ENCODE measurements at places on chromosomes 2 and 18.

DNA sequence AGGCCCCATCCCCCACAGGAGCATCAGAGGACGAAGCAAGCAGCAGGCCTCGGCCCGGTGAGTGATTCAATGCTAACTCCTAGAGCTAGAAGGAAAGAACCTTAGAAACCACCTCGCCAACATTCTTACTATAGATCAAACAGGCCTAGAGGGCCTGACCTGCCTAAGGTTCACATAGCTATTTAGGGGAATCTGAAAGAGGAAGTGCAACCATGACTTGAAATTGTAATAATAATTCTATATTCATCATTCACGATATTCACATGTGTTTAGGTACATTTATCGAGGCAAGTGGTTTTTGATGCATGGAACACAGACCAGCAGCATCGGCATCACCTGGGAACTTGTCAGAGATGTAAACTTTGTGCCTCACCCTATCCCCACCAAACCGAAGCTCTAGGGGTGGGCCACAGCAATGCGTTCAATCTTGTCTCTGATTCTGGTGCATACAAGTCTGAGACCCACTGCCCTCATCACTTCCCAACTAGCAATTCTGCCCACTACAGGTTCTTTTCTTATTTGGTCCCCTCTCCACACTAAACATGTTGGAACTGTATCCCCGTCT, 78.0 kb upstream of the DNMT3A start:
- peak; percentile 44 for DNase-seq

GRCh38 chr2:156778916-156779315, 342.7 kb downstream of the GPD2 start:
- DNase-seq: no peak

GRCh38 chr2:158573739-158574138, 117.0 kb downstream of the PKP4 start:
- no peak for DNase-seq

DNA sequence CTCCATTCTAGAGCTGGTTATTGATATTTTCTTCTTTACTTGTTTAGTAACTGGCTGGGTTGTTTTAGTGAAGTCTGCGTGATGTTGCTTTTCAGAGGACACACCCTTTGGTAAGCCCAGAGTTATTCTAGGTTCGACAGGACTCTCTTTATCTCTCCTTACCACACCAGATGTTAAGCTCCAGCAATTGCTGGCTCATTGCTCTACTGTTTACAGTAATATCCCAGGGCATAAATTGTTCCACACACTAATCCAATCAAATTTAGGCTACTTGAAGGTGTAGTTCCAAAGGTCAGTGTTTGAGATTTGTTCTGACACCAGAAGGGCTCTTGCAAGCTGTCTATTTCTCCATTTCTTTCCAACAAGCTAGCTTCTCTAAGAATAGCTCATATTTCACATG, 506.6 kb downstream of the NR4A2 start:
- no peak for DNase-seq

GRCh38 chr18:78082816-78083215, 833.2 kb downstream of the GALR1 start:
- no peak for DNase-seq

DNA sequence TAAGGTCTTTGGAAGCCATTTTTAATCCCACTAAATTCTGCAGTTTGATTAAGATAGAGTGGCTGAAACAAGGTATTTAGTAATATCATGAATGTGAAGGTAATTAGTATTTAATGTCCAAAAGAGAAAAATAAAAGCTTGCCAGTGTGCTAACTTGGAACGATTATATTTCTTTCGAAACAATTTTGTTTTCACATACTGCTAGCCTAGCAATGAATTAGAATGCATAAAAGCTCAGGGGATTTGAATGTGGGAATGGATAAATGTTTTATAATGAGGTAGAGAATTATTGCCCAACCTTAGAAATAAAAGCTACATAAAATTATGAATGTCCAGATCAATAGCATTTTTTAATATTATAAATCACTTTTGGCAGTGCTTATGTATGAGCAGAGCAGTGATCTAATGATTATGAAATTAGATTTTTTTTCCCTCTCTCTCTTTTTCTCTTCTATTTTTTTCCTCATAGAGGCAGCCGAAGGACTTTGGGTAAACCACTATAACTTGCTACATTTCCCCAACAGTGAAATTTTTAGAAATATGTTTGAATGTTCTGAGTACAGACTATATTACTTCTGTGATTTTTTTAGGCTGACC, 75.5 kb downstream of the PLCL1 start:
- DNase-seq: no peak

- DNase-seq: no peak
Observed at GRCh38 chr2:26533661-26534060, 55.7 kb upstream of the OTOF start.

DNA sequence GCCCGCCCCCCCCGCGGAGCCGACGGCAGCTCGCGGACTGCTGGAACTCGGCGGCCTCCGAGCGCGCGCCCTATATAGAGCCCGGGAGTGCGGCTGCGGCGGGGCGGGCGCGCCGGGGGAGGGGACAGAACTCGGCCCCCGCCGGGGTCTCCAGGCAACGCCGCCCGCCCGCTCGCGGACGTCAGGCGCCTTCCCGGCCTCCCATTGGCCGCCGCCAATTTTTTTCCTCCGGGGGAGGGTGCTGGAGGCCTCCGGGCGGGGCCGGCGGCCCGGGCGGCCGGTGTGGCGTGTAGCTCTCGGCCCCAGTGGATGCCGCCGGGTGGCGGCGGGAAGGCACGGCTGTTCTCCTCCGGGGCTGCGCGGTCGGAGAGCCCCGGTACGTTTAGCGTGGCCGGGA, at the start of gene ZFP36L2:
ZFP36L2 (minus strand) TSS at position 49 of the 397 bp plus-strand sequence. CDS start 291 bp downstream, outside the sequence.
- DNase-seq: peak; percentile 98

DNA sequence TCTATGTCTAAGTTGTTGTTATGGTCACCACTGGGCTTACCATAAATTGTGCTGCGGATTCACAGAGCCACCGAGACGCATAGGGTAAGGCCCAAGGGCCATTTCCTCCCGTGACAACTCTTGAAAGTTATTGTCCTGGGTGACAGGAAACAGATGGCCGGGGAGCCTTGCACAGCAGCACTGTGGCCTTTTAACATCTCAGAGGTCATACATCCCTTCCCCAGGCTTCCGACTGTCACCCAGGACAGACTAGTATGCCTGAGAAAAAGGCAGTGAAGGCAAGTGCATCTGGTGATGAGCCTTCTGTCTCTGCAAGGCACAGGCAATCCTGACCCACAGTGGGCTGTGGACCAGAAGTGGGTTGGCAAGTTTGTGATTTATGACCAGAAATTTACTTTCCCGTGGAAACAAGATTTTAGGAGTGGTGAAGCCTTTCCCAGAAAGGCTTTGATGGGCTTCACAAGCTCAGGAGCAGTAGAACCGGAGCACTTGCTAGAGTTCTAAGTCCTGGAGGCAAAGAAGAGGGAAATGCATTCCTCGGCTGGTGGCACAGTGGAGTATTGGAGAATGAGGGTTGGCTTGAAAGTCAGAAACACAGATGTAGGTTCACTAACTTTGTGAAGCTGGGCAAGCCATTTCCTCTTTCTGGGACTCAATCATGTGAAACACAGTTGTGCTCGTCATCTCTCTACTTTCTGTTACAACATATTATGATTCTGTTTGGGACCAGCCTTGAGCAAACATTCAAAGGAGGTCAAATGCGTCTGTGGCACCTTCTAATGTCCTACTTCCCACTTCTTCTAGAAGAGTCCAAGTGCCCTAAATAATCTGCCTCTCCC, 2.0 kb upstream of the CAPN14 start:
- DNase-seq: peak; percentile 15

DNA sequence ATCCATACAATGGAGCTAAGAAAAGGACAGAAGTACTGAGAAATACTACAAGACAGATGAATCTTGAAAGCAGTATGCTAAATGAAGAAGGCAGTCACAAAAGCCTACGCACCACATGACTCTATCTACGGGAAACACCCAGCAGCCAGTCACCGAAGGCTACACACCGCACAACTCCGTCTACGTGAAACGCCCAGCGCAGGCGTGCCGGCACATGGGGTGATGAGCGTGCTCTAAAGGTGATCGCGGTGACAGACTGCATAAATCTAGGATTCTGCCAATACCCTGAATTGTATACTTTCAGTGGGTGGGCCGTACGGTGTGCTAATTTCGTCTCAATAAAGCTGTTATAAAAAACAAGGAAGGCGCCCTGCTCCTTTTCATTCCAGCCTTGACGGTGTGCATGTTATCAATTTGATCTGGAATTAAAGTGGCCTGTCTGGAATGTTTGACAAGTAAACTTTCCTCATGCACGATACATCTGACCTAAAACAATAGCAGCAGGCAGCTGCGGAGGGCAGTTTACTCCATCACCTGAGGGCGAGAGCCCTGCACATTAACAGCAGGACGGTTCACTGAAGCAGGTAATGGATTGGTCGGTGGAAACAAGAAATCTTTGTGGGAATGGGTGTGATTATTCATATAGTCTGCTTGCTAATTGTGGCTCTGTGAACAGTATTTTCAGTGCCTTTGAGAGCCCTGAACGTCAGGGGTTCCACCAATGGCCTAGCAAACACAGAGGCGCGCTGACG, 86.2 kb upstream of the SALL3 start:
- DNase-seq: no peak

DNA sequence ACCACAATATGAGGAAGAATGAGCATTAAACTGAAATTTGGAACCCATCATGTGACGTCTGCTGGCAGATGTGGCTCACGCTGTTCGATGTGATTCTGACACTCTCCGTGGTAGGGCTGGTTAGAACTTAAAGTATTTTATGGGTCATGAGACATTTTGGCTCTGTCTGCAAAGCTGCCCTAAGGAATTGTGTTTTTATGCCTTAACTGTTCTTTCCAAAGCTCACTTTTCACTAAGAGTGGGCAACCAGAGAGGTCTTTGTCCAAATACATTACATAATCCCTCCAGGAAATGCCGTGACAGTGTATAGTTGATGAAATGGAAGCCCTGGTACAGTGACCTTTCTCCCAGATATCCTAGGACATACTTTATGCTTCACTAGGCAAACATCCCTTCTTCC, 119.1 kb downstream of the AQP4 start:
- no peak for DNase-seq

DNA sequence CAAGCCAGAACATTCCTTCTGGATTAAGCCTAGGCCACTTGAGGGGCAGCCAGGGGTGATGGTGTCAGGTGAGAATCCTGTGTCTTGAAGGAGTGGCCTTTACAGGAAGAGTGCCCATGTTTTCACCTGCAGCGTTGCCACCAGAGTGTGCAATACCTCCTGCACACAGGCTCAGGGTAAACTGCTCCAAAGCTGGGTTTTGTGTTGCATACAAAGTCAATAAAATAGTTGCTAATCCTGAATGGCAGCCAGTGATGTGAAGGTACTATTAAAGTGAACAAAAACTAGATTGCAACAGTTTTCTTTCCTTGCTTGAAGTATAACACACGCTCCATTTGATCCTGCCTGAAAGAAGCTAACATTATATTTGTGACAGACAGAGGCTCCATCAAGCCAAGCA, 64.4 kb upstream of the NRP2 start:
- no peak for DNase-seq

GRCh38 chr2:16960579-16960978, 294.9 kb upstream of the CYRIA start:
- no peak for DNase-seq

DNA sequence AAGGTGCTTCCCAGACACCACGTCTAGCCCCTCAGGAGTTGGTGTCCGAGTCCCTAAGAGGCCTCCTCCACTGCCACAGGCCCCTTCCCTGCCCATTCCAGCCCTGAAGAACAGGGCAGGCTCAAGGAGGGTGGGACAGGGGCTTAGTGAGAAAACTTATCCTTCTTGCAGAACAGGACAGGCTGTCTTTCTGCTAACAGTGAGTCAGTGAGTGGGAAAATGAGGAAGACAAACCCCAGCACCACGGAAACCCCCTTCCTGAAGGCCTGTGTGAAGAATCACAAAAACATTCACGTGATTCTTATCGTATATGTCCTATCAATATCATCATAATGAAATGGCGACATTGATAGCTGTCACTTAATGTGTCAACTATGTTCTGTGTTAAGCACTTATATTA, 9.8 kb downstream of the FZD7 start:
- DNase-seq: peak; percentile 26

GRCh38 chr2:1437101-1437500, 23.8 kb downstream of the TPO start:
- DNase-seq: no peak

DNA sequence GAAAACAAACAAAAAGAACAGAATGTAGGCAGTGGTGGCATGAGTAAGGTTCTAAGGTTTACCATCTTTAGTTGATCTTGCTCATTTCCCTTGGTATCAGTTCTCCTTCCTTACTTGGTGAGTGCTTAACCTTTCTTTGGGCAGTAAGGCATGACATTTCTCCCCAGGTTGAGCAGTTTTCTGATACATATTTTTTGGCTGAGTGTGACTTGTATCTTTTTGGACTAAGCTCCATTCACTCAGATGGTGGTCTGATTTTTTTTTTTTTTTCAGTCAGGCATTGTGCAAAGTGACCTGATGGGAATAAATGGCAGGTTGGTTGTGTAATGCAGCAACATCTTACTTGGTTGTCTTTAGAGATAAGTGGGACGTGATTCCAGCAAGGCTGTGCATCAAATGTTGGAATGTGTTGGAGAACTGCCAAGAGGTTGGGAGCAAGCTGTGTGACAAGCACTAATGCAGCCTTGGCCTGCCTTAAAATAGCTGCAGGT, 15.1 kb downstream of the SPTBN1 start:
- DNase-seq: no peak

DNA sequence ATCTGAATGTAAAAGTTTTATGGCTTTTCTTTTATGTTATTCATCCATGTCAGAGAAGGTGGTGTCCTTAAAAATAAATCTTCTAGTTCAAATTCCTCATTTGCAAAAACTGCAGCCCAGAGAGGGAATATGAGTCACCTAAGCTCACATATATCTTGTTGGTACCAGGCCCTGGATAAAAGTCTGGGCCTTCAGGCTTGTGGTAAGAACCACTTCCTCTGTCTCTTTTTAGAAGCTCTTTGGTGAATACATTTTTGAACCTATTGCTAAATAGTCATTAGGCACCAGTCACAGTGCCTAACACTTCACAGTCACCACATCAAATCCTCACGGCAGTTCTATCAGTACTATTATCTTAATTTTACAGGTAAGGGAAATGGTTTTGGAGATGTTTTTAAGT, 199.2 kb downstream of the KCNS3 start:
- peak; percentile 90 for DNase-seq

DNA sequence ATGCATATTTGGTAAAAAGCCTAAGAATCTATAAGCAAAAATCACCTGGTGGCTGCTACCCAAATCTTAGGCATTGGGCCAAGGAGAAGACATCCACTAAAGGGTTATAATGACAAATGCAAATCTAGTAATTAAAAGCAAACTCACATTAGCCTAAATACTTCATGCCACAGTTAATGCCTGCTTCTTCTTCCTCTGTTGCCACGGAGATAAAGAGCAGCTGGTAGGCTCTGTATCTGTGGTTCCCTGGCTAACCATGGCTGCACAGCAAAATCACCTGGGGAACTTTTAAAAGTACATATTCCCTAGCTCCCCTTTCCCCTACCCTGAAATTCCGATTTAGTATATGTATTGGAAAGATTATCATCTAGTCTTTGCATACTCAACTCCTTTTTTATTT, 114.3 kb downstream of the LNPK start:
- DNase-seq: no peak

- peak; percentile 16 for DNase-seq
Observed at GRCh38 chr2:212990697-212991096, 160.7 kb downstream of the IKZF2 start.

- no peak for DNase-seq
Observed at GRCh38 chr18:13537022-13537780, 189.2 kb downstream of the FAM210A start.

GRCh38 chr2:180143633-180144337, 136.7 kb upstream of the CWC22 start:
- no peak for DNase-seq

GRCh38 chr2:174344716-174345461, 10.1 kb downstream of the SP9 start:
- DNase-seq: peak; percentile 69

Measured in NB4 (cell line).